T-helper 17 cell (primary cell): ENCODE measurements at places on chromosomes 6 and 20.
A peak's percentile ranks its signal among the peaks of the same experiment; 100 is the strongest.

DNA sequence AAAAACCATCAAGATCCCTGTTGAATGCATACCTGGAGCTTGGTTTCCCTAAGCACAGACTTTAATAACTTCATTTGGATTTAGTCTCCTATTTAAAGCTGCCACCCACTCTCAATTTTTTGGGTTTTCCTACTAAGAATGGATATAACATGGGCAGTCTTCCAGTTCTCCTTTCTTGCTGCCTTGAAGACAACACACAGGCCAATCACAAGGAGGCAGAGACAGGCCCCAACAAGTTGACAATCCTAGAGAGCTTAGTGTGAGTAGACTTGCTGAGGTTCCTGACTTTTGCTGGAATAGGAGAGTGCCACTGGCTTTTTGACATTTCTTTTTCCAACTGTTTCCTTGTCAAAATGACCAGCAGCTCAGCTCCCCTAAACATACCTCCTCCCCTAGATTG lies 112.3 kb upstream of the ESR1 start:
- H3K4me3 ChIP-seq, result no peak overlapping the region
- no peaks in the 10 kb centered on the region for H3K27me3 ChIP-seq
- no peak for DNase-seq
- peaks cover 4% of the 10 kb centered on the region for H3K36me3 ChIP-seq

DNA sequence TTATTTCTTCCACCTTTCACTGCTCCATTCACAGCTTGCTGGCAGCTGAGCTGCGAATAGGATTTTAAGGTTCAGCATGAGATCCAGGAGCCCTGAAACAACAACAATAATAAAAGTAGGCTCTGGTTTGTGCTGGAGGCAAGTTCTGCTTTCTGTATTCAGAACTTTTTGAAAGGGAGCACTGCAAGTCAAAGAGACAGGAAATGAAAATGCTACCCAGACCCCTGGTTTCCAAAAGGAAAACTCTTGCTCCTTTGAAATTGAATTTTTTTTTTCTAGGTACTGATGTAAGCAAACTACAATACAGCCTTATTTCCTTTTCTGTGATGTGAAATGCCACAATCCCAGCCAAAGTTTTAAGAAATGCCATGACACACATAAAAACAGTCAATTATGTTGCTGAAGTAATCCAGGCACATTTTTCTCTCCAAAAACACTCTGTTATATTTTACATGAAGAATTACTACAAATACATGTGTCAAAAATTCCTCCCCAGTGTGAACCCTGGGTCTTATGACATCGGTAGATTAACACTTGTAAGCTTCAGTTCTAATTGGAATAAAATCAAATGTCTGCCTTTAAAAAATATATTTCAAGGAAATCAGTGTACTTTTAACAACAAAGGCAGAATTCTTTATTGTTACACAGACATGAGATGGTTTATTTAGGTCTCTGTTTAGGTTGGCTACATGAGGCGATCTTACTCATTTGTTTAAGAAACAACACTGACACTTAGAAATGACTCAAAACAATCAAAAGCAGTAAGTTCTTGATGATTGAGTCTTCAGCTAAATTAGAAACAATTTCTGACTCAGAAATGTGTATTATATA lies 656.7 kb downstream of the EPHA7 start:
- H3K4me1 ChIP-seq, result no peaks in the 10 kb centered on the region
- no peak overlapping the region for H3K4me3 ChIP-seq
- DNase-seq, result no peak
- no peak overlapping the region for H3K27ac ChIP-seq
- no peaks in the 10 kb centered on the region for H3K36me3 ChIP-seq

GRCh38 chr6:118288355-118289124 lies 259.6 kb upstream of the PLN start:
- peaks cover 4% of the 10 kb centered on the region for H3K4me1 ChIP-seq
- no peak overlapping the region for H3K4me3 ChIP-seq
- no peaks in the 10 kb centered on the region for H3K36me3 ChIP-seq
- DNase-seq, result no peak

DNA sequence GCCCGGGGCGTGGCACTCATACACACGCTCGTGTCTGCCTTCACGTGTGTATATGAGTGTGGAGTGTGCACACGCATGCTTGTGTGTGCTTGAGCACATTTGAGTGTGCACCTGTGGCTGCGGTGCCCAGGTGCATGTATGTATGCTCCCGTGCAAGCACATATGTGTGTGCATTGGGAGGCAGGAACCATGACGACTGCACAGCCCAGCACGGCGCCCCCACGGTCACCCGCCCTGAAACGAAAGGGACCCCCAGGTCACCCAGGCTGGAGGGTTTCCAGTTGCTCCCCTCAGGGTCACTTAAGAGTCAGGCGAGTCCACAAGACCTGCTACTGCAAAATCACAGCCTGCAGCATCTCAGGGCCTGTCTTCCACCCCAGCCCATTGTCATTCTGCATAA lies 94.7 kb downstream of the YTHDF1 start:
- H3K4me3 ChIP-seq, result no peak overlapping the region
- H3K27me3 ChIP-seq, result peaks cover 56% of the 10 kb centered on the region
- no peaks in the 10 kb centered on the region for H3K36me3 ChIP-seq
- no peak for DNase-seq

DNA sequence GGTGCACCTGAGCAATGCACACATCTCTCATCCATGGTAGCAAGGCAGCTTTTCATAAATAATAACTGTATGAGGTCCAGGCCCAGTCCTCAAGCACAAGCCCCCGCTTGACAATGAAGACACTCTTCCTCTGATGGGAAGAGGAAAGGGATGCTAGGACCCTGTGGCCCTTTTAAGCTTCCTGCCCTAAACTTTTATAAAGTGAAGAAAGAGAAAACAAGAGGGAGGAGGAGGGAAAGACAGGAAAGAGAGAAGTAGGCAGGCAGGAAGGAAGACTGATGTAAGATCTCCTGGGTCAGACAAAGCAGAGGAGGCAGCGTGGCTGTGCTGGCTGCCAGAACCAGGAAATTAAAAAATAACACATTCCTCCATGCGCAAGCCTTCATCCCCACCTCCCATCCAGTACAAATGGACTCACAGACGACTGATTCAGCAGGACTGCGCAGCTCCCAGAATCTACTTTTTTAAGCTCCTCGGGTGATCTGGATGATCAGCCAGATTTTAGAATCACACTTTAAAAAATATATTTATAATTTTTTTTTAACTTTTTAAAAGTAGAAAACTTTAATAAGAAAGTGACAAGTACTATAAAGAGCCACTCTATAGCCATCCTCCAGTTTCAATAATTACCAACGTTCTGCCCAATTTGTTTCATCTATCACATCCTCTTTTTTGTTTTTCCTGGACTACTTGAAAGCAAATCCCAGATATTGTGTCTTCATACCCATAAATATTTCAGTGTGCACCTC lies 16.5 kb downstream of the TNFAIP3 start:
- DNase-seq, result peak; percentile 46
- H3K27me3 ChIP-seq, result peaks cover 8% of the 10 kb centered on the region
- H3K27ac ChIP-seq, result peak overlapping the region; percentile 96
- H3K36me3 ChIP-seq, result peaks cover 12% of the 10 kb centered on the region

DNA sequence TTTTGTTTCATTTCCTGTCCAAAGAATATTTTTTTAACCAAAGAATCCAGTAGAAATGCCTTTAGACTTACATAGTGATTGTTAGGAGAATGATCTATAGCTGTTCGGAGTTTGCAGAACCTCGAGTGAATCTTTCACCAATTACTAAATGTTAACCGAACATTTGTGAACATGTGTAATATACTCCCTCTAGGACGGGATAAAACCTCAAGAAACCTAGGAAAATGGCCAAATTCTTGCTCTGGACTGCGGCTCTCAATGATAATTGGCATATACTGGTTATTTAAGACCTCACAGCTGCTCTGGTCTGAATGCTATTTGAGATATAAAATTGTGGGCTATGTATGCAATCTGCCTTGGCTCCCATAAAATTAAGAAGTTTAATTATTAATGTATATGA lies 137.1 kb downstream of the PACRG start:
- H3K4me1 ChIP-seq, result no peaks in the 10 kb centered on the region
- H3K36me3 ChIP-seq, result no peaks in the 10 kb centered on the region
- no peak overlapping the region for H3K27ac ChIP-seq
- no peak overlapping the region for H3K4me3 ChIP-seq
- peaks cover 6% of the 10 kb centered on the region for H3K27me3 ChIP-seq
- no peak for DNase-seq

- no peak for DNase-seq
- H3K4me3 ChIP-seq, result no peak overlapping the region
- H3K4me1 ChIP-seq, result no peaks in the 10 kb centered on the region
- H3K27ac ChIP-seq, result no peak overlapping the region
- peaks cover 28% of the 10 kb centered on the region for H3K27me3 ChIP-seq
These were observed 17.3 kb downstream of the BNIP5 start for GRCh38 chr6:36319436-36319762.

DNA sequence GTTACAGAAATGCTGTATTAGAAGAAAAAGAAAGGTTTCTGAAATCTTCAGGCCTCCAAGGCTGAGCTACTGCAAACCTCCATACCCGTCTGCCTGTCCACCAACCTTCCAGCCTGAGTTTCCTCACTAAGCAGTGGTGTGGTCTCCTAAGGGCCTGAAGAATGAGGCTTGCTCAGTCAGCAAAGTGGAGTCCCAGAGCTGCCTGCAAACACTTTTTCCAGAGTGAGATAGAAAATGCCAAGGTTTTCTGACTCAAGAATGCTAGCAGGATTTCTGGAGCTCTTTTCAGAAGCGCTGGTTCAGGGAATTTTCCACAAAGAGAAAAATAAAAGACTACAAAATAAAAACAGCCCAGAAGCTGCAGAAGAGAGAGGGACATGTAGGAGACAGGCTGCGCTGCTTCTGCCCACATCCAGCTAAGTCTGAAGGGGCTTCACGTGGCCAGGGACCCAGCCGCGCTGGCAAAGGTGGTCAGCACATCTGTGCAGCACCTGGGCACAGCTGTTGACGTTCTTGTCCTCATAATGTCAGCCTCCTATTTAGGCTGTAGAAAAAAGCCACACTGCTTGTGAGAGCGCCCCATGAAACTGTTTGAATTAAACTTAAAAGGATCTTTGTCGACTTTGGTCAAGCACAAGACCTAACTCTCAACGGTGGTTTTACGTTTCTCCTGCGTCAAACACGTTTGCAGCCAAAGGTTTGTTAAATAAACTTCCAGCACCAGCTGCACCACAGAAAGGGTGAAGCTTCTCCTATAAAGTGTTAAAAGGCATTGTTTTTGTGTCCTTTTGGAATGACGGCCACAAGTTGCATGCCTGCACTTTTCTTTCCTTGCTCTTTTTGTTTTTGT lies 209.0 kb downstream of the THBS2 start:
- no peak overlapping the region for H3K4me3 ChIP-seq
- DNase-seq, result no peak
- H3K27ac ChIP-seq, result no peak overlapping the region
- no peaks in the 10 kb centered on the region for H3K4me1 ChIP-seq
- peaks cover 17% of the 10 kb centered on the region for H3K27me3 ChIP-seq
- no peaks in the 10 kb centered on the region for H3K36me3 ChIP-seq

DNA sequence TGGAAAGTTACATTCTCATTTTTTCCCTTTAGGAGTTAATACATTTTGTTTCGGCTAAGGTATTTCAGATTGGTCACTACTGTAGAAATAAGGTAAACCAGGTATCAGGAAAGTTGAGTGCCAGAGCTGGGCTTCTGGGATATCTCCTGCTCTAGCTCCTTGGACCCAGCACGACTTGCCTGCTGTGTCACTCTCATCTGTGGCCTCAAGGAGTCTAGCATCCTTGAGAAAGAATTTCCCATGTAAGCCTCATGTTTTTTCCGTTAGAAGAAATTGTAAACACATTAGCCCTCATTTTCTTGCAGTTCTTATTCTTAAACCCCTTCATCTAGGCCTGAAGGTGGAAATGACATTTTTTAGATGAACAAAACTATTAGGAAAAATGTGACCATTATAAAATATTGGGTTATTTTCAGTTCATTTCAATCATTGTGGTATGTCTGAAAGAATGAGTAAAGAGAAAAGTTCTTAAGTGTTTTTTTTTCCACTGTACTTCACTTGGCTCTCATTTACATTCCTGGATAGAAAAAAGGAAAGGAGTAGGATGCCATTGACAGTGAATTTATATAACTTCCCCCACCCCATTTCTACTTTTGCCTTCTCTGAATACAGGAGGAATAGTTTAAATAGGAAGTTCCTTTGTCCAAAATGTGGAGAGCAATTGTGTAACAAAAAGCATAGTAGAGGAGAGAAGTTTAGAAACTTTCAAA lies 46.7 kb downstream of the CD2AP start:
- DNase-seq, result no peak
- H3K27ac ChIP-seq, result no peak overlapping the region
- no peaks in the 10 kb centered on the region for H3K36me3 ChIP-seq

- peaks cover 38% of the 10 kb centered on the region for H3K27me3 ChIP-seq
- H3K36me3 ChIP-seq, result no peaks in the 10 kb centered on the region
- no peak overlapping the region for H3K4me3 ChIP-seq
- H3K27ac ChIP-seq, result no peak overlapping the region
These were observed 4.1 kb upstream of the ABT1 start for GRCh38 chr6:26592649-26593048.

- H3K4me3 ChIP-seq, result peak within 1 kb of the TSS; percentile 89
- peaks cover 35% of the 10 kb centered on the region for H3K27me3 ChIP-seq
- H3K36me3 ChIP-seq, result peaks cover 2% of the 10 kb centered on the region
These were observed at the start of gene MTCL3 for GRCh38 chr6:127518710-127519468. TSS of gene MTCL3 (minus strand) at chr6:127519335.

- no peak overlapping the region for H3K4me3 ChIP-seq
- no peaks in the 10 kb centered on the region for H3K4me1 ChIP-seq
- DNase-seq, result no peak
- no peaks in the 10 kb centered on the region for H3K36me3 ChIP-seq
These were observed 38.8 kb upstream of the FOXA2 start for GRCh38 chr20:22623211-22623610.

- no peaks in the 10 kb centered on the region for H3K4me1 ChIP-seq
- H3K36me3 ChIP-seq, result no peaks in the 10 kb centered on the region
- no peak for DNase-seq
- H3K27me3 ChIP-seq, result peaks cover 16% of the 10 kb centered on the region
- no peak overlapping the region for H3K27ac ChIP-seq
- H3K4me3 ChIP-seq, result no peak overlapping the region
These were observed 106.5 kb downstream of the DCDC2 start for GRCh38 chr6:24251339-24251738.

GRCh38 chr6:8478418-8478817 lies 43.1 kb upstream of the SLC35B3 start:
- no peak overlapping the region for H3K4me3 ChIP-seq
- peaks cover 2% of the 10 kb centered on the region for H3K36me3 ChIP-seq
- no peak overlapping the region for H3K27ac ChIP-seq
- no peak for DNase-seq

DNA sequence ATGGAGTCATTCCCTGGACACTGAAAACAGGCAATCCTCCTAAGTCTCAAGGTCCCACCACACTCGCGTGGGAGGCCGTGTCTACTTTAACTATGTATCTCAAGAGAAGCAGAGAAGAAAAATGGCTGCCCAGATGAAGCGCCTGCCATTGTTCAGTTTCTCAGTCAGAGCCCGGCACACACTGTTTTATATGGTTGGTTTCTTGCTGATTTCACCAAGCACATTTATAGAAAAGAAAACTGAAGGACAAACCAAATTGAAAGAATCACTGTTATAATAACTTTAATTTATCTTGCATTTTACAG lies 22.9 kb downstream of the EIF2S2 start:
- no peak overlapping the region for H3K4me3 ChIP-seq
- DNase-seq, result no peak
- H3K4me1 ChIP-seq, result peaks cover 22% of the 10 kb centered on the region
- H3K36me3 ChIP-seq, result peaks cover 10% of the 10 kb centered on the region
- H3K27ac ChIP-seq, result peak overlapping the region; percentile 76
